A549 treated with DMSO at 1 μM for 4 hours (cell line): ENCODE measurements at places on chromosomes 3 and 15. TPM values are rescaled to one million over a fixed set of nuclear protein-coding genes. Genes with fewer than 3 reads are reported as not detected.

Gene PLSCR2
- 0.21 TPM in 1 of 5 replicates, not detected in the others for total RNA-seq

Gene CPLX3
- 0.06 TPM in 1 of 5 replicates, not detected in the others for total RNA-seq

Gene GOLGA6L10
- total RNA-seq, result 0.43 to 0.74 TPM (median 0.69 TPM) in 5 replicates

Gene CIB1
- total RNA-seq, result 218 to 245 TPM (median 228 TPM) in 5 replicates

Gene MYEF2
- 13.2 to 19.2 TPM (median 17.3 TPM) in 5 replicates for total RNA-seq

Gene GRK7
- total RNA-seq, result 0.02 TPM in 1 of 5 replicates, not detected in the others

Gene TRANK1
- total RNA-seq, result 1.5 to 2.0 TPM (median 1.8 TPM) in 5 replicates

Gene PDCD7
- 24.0 to 33.4 TPM (median 28.2 TPM) in 5 replicates for total RNA-seq

Gene GPR15
- total RNA-seq, result not detected in 5 replicates
